ENCODE measurements at places on chromosomes 16 and 17.
A peak's percentile ranks its signal among the peaks of the same experiment; 100 is the strongest.

DNA sequence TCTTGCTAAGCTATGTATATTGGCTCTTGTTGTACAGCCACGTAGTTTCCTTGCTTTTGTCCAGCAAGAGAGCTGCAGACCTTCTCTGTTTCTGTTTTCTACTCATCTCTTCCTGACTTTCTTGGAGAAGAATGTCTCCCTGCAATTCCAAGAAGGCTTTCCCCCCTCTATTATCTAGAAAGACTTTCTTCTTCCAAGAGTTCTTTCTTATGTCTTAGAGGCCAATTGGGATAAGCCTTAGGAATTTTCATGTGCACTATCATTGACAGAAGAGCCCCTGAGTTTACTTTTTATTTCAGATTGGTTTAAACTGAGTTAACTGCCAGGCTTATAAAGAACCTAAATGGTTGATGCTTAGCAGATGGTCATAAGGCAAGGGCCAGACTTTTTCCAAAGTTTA is 9.0 kb downstream of the CAPNS2 start:
- DNase-seq = no peak

- peak; percentile 97 for DNase-seq
These were observed at the start of the genes CNTD1 and COA3 for GRCh38 chr17:42798383-42799380. CNTD1 (plus strand) TSS chr17:42798861; CDS start chr17:42799068, 207 bp downstream. COA3 (minus strand) TSS chr17:42798704; CDS start chr17:42798681, 23 bp downstream.

DNA sequence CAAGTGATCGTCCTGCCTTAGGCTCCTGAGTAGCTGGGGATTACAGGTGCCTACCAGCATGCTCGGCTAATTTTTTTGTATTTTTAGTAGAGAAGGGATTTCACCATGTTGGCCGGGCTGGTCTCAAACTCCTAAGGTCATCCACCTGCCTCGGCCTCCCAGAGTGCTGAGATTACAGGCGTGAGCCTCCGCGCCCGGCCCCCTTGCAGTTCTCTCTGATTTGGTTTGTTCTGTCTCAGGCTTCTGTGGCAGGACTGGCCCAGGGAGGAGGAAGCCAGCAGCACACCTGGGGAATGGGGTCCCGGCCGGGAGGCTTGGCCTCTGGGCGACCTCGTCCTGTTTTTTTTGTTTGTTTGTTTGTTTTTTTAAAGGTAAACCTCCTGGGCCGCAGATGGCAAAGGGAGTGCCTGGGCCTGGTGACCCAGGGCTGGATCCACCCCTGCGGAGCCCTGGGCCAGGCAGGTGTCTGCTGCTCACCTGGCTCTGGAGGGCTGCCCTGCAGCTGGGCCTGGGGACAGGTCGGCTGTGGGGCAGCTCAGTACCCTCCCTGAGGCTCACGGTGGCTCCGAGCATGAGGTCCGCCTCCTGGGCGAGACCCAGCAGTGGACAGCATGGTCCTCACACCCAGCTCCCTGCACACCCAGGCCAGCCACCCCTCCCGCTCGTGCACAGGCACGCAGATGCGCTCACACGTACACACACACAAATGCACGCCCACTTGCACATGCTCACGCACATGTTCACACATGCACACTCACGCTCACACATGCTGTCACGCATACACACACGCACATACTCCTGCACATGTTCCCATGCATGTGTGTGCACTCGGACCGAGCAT is 3.3 kb upstream of the NUDT16L1 start:
- DNase-seq = no peak

DNA sequence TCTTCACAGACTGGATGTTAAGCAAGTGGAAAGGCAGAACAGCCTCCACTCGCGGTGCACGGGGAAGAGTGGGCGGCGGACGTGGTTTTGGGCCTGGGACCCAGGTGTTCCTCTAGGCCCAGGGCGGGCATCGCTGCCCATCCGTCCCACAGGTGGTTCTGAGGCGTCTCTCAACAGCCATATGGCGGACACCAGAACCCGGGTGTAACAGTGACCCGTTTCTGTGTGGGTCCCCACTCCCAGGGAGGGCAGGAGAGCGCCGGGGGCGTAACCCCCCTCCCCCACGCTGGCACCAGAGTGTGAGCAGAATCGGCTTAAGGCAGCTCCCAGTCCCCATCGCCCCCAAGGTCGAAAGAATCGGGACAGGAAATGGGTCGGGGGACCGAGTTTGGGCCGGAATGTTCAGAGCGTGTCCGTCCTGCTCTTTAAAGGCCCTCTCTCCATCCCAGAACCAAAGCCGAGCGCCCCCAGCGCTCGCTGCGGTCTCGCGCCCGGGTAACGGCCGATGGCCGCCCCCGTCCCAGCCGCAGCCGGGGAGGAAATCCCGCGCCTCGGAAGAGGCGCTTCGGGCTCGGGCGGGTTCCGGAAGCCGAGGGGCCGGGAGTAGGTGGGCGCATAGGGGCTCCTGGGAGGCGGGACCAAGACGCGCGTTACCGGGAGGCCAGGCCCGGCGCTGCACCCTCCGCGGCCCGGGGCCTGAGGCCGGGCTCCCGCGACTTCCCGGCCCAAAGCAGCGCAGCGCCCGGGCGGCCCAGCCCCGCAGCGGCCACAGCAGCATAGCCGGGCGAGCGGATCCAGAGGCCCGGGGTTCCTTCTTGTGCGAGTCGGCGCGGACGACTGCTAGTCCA is at the start of gene TK2:
TK2 (minus strand) TSS at position 839 of the 848 bp plus-strand sequence; CDS start at position 778, 61 bp downstream.
- DNase-seq = peak; percentile 73

- DNase-seq = no peak
These were observed 56.7 kb downstream of the KLHDC4 start for GRCh38 chr16:87708881-87709638.

DNA sequence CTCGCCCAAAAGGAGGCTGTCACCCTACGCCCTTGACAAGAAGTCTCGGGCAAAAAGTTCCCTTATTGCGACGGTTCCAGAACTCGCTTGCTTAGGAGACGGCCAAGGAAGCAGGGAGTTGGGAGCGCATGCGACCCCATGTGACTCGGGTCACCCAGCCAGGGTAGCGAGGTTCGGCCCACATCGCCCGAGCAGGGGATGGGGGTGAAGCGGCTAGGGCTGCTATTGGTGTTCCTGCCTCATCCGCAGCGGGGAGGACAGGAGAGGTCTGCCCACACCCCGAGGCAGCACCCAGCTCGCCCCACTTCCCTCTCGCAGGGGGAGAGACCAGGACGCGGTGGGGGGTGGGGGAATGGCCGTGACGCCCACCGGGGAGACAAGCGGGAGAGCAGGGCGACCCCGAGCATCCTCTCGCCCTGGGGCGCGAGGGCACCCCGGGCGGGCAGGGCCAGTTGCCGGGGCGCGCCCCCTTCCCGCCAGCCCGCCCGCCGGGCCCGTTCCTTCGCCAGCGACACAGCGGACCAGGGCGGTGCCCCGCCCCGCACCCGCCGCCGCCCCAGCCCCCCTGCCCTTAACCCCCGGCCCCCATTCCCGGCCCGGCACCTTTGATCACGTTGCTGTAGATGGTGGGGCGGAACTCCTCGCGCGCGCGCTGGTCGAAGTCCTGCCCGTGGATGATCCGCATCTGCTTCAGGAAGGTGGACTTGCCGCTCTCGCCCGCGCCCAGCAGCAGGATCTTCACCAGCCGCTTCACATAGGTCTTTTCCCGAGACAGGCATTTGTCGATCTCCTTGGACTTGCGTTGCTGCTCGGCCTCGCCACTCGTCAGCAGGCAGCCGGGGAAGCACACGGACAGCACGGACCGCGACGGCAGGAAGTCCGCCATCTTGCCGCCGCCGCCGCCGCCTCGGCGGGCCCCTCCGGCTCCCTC is 567 bp downstream of the GNA13 start:
- DNase-seq = peak; percentile 50

GRCh38 chr17:72927146-72927545 is 165.3 kb downstream of the SLC39A11 start:
- DNase-seq = no peak

DNA sequence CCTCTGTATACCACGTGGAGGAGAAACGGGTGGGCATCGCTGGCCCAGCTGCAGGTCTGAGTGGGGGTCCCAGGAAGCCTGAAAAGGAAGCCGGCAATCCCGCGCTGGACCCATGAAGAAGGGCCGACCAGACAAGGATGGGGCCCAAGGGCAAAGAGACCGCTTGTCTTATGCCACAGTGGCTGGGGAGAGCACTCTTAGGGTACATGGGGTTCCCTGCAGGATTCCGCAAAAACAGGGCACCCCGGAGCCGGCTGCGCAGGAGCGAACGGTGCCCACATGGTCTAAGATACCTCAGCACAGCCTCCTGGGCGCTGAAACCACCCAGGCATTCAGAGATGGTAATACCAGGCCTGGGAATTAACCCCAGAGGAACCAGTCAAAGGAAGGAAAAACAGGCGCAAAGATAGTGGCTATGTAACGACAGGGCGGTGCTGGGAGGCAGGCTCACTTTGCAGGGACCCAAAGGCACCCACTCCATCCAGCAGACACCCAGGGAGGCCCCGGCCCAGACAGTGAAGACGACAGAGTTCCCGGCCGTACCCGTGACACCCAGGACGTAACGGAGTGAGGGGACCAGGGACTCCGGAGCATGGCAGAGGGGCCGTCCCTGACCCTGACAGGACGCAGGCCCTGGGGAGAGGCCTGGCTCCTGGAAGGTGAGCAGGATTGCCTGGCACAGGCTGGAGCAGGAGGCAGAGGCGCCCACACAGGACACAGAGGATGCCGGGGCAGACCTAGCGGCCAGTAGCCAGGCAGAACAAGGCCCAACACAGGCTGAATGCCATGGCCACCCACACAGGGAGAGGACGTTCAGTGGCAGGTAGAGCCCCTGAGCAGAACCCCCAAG is 10.3 kb downstream of the PIEZO1 start:
- no peak for DNase-seq

GRCh38 chr17:10178506-10178991 is 19.9 kb downstream of the GAS7 start:
- no peak for DNase-seq

GRCh38 chr17:28716740-28717577 is 709 bp downstream of the RAB34 start:
- DNase-seq = peak; percentile 67

- no peak for DNase-seq
These were observed 30.8 kb downstream of the AXIN2 start for GRCh38 chr17:65530523-65531255.

DNA sequence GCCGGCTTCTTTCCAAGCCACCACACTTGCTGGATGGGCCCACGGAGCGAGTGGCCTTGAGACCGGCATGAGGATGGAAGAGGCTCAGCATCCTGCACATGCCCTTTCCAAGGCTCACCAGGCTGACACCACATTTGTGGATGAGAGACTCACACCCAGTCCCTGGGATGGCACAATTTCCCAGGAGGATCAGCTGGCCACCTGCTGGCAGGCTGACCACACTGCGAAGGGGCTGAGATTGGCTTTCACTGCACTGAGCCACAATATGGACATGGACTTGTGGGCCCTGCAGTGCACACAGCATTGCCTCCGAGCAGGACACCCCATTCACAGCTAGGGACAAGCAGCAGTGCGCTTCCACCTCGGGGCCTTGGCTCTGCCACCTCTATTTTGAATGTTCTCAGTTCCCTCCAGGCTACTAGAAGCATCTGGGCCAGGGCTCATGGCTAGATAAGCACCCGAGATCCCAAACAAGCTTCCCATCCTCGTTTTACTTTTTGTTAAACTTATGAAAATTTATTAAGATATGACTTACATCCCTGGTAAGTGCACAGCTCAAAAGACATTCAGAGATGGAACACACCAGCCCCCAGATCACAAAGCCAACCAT is 25.3 kb upstream of the KSR1 start:
- peak; percentile 74 for DNase-seq
